ENCODE measurements at places on chromosomes 3 and 15. TPM values are rescaled to one million over a fixed set of nuclear protein-coding genes. Genes with fewer than 3 reads are reported as not detected.

Gene STAC
- 5.6 TPM for total RNA-seq

GRCh38 chr3:126758882-126759281 is 54.8 kb downstream of the CHCHD6 start:
- DNase-seq, result no peak

- no peak for DNase-seq
Observed at GRCh38 chr15:66896611-66897010, 168.8 kb upstream of the SMAD3 start.

DNA sequence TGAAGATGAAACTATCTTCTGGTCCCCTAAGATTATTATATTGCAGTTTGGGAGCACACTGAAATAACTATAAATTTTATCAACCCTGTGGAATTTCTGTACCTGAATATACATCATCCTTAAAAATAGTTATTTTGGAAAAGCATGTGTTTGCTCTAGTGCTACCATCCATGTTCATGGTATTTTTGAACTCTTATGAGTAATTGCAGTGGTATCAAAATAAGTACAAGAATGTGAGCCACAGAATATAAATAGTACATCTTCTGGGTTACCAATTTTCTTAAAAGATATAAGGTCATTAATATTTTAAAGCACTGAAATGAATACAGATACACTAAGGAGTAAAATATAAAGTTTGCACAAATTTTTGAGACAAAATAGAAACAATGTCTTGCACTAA is 206.5 kb downstream of the CBLB start:
- no peak for DNase-seq

Gene COL7A1
- total RNA-seq, result 1.3 TPM

Gene CX3CR1
- not detected for total RNA-seq

DNA sequence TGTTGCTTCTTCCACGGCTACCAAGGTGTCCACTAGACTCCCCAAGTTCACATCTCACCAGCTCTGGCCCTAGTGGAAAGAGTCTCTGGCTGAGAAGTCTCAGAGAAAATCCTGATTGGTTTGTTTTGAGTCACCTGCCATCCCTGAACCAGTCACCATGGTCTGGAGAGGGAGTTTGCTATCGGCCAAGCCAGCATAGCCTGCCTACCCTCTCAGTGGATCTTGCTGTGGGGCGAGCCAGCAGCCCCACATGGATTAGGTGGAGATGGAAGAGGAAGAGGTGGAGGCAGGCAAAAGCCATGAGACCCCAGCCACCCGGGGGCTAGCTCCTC is 48.1 kb upstream of the FLNB start:
- DNase-seq, result no peak

GRCh38 chr15:40128766-40129660 is 20.3 kb upstream of the BMF start:
- no peak for DNase-seq

Gene POTEB
- not detected for total RNA-seq

- no peak for DNase-seq
Observed at GRCh38 chr3:44398853-44399252, 60.3 kb downstream of the TCAIM start.

Gene SLC15A2
- total RNA-seq, result not detected

Gene HYAL1
- 1.4 TPM for total RNA-seq

Gene SLC27A2
- not detected for total RNA-seq

GRCh38 chr3:194046995-194047645 is 88.8 kb upstream of the HES1 start:
- no peak for DNase-seq

DNA sequence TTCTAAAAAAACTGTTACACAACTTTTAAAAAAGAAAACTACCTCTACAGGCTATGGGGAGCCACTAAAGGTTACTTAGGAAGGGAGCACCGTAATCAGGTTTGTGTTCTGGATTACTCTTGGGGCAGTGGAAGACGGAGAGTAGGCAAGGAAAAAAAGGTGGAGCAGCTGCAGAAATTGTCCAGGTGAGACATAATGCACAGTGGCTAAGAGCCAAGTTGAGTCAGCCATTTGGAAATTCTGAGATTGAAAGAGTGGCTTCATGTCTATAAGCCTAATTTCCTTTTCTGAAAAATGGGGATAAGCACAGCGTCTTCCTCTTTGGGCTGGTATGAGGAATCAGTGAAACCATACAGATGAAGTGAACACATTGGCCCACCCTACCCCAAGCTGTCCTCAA is 195.2 kb downstream of the CADPS start:
- no peak for DNase-seq

DNA sequence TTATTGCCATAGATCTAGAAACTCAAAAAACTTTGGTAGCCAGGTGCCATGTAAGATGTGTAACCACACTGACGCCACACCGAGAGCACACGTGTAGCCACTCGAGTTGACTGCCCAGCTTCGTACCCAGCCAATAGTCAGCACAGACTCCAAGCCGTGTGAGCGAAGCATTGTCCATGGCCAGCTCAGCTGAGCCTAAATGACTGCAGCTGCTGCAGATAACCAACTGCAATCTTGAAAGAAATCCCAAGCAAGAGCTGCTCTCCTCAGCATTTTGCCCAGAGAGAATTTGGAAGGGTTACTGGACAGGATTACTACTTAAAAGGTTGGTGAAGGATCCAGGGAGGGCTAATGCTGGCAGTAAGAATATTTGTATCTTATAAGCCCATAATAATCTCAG is 193.0 kb upstream of the THRB start:
- no peak for DNase-seq

Gene MASP1
- 96.8 TPM for total RNA-seq

GRCh38 chr15:36738817-36739216 is 159.4 kb downstream of the CDIN1 start:
- no peak for DNase-seq

DNA sequence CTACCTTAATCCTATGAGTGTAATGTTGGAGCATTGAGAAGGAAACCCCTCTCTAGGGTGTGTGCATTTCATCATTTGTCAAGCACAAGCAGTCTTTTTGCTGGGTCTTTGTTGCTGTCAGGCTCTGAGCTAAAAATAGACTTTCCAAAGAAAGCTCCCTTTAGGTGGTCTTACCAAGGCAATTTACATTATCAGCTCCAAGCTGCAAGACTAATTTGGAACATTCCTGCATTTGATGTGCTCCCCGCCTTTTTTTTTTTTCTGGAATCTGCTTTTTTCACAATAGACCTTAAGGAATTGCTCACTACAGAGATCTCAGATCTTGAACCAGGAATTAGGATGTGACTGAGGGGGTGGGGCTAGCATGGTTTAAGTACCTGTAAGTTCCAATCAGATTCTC is 60.6 kb upstream of the STAC start:
- DNase-seq, result no peak

DNA sequence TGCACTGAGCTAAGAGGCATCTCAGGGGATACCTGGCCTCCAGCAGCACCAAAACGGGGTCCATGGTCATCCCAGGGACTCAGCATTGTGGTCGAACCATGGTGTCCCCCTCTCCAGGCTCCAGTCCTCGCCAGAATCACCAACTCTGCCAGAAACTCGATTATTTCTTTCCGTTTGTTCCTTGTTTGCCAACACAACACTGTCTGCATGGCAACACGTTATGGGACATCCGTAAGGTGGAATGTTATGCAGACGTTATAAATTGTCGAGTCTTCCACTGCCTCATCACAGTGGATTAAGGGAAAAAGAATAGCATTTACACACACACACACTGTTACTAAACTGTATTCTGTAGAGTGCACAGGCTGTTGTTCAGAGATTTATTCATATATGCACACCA is 52.5 kb upstream of the RPL32 start:
- no peak for DNase-seq

DNA sequence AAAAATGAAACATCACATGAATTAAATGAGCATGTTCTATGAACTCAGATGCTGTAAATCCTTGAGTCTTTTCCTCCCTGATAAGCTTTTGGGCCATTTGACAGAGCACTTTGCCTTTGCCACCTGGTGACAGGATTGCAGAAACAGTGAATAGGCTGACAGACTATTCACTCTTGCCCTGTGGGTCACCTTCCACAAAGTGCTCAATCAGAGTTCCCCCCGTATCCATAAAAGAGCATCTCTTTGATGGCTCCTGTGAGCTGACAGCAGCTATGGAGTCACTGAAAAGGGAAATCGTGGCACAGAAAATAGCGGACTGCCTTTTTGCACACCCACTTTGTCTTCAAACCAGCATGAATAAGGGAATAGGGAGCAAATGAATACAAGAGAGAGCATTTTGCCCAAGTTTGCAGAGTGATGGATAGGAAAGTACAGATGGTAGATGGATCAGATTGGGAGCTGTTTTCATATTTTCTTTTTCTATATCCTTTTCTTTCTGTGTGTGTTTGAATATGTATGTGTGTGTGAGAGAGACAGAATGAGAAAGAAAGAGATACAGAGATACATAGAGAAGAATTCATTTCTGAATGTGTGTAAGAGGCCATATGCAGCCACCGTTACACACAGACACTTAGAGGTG is 37.8 kb upstream of the GOLM2 start:
- DNase-seq, result no peak

DNA sequence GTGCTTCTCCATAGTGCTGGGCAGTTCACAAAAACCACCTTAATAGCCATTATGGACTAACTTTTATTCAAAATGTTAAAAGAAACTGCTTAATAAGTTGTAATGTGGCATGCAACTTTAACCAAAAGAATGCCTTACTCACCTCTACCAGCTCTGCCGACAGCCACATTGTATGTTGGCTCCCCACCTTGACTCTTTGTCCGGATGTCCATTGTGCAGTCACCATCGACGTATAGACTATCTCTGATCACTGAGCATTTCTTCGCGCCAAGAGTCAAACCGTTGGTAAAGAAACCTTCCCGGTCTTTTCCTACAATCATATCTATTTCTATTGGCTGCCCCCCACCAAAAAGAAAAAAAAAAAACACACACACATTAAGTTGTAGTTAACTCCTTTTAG is 2.5 kb downstream of the PFN2 start:
- DNase-seq, result peak; percentile 42

GRCh38 chr15:69172847-69173246 is 12.4 kb downstream of the GLCE start:
- no peak for DNase-seq

GRCh38 chr3:125403789-125404188 is 28.7 kb upstream of the ZNF148 start:
- peak; percentile 70 for DNase-seq

Gene RYR3
- total RNA-seq, result not detected

DNA sequence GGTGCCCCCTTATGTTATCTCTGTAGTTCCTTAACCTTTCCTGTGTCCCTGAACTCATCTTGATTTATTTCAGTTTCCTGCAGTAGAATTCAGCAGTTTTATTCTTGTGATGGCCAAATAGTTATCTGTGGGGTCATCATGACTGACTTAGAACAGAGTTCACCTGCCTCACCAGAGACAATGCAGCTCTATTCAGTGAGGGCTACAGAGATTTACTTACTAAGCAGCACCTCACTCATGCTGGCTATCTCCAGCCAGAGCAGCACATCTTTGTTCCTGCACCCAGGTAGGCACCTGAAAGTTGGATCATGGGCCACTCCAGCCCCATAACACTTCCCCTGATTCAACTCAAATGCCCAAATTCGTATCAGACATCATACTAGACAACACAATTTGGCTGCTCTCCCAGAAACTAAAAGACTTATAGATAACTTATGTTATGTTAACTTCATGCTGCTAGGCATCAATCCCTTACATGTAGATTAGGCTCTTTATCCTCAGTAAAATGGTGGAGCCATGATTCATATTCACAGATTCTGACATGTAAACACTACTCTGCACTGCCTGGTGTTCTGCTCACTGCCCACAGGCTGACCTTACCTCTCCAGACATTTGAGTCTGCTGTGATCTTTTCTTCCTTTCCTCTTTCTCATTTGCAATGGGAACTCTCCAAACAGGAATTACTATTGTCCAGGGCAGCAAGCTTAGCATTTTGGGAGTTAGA is 9.3 kb upstream of the GOLGB1 start:
- no peak for DNase-seq

GRCh38 chr15:60424006-60424405 is 26.2 kb upstream of the ANXA2 start:
- DNase-seq, result no peak
